ENCODE measurements at places on chromosomes 3 and 15. TPM values are rescaled to one million over a fixed set of nuclear protein-coding genes. Genes with fewer than 3 reads are reported as not detected.

DNA sequence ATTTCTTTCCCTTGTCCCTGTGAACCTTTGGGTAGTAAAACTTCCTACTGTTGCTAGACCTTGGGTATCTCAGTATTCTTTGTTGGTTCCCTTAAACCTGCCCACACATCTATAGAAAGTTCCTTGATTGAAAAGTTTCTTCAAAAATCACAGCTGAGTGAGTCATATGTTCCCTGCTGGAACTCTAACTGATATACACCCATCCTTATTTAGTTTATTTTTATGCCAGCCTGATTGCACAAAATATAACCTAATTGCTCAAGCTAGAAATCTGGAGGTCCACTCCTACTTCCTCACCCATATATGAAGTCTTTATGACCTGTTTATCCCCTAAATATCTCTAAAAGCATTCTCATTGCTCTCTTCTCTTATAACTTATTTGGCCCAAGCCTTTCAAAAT lies 13.7 kb upstream of the GJD2 start:
- no peaks in the 10 kb centered on the region for H3K36me3 ChIP-seq
- peak overlapping the region; percentile 73 for H3K27ac ChIP-seq
- peak; percentile 20 for DNase-seq
- no peak overlapping the region for H3K4me3 ChIP-seq

DNA sequence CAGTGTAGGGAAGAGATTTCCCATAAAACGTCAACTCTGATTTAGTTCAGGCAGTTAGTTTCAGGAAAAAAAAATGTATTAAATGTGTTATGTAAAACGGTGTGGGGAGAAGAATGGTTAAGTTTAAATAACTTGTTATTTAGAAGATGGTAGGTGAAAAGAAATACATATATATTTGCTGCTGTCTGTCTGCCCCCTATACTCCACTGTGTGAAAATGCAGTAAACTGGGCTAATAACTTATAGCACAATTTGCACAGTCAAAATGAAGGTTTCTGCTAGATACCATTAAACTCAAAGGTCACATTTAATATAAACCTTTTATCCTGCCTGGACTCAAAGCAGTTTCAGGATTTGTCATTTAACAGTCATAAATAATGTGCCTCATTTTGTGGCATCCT lies 515.0 kb downstream of the FGF12 start:
- no peaks in the 10 kb centered on the region for H3K36me3 ChIP-seq
- peaks cover 4% of the 10 kb centered on the region for H3K4me1 ChIP-seq
- no peak overlapping the region for H3K4me3 ChIP-seq

GRCh38 chr15:28786521-28786920 lies 61.9 kb downstream of the GOLGA6L7 start:
- no peaks in the 10 kb centered on the region for H3K27me3 ChIP-seq
- peak; percentile 1 for DNase-seq
- peaks cover 7% of the 10 kb centered on the region for H3K4me1 ChIP-seq

DNA sequence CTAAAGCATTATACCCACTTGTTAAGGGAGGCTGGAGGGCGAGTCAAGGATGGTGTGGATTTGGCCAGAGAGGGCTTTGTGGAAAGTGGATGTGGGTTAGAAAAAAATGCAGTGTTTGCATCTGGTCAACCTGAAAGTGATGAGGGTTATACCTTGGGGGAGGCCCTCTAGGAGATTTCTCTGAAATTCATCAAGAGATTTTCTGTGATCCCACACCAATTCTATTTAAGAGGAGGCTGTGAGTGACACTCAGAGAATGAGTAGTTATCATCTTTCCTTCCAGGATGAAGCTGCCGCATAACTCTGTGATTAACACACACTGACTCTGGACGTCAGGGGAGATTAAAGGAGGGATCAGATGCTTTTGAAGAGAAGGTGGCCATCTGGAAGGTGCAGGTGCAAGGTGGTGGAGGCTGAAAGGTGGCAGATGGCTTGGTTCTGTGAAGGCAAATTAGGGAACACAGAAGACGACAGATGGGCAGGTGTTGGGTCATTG lies 54.8 kb downstream of the ANAPC13 start:
- H3K36me3 ChIP-seq, result no peaks in the 10 kb centered on the region
- no peak overlapping the region for H3K27ac ChIP-seq
- H3K27me3 ChIP-seq, result no peaks in the 10 kb centered on the region
- no peak overlapping the region for H3K4me3 ChIP-seq

- no peak for DNase-seq
- H3K27ac ChIP-seq, result no peak overlapping the region
- no peak overlapping the region for H3K4me3 ChIP-seq
- peaks cover 1% of the 10 kb centered on the region for H3K4me1 ChIP-seq
- H3K27me3 ChIP-seq, result peaks cover 4% of the 10 kb centered on the region
Measured at GRCh38 chr3:14284694-14285547, 106.3 kb downstream of the LSM3 start.

- peaks cover 12% of the 10 kb centered on the region for H3K36me3 ChIP-seq
- no peak overlapping the region for H3K4me3 ChIP-seq
- H3K4me1 ChIP-seq, result peaks cover 20% of the 10 kb centered on the region
- H3K27me3 ChIP-seq, result no peaks in the 10 kb centered on the region
- peak overlapping the region; percentile 61 for H3K27ac ChIP-seq
Measured at GRCh38 chr15:62647202-62647842, 395.2 kb upstream of the TPM1 start.

DNA sequence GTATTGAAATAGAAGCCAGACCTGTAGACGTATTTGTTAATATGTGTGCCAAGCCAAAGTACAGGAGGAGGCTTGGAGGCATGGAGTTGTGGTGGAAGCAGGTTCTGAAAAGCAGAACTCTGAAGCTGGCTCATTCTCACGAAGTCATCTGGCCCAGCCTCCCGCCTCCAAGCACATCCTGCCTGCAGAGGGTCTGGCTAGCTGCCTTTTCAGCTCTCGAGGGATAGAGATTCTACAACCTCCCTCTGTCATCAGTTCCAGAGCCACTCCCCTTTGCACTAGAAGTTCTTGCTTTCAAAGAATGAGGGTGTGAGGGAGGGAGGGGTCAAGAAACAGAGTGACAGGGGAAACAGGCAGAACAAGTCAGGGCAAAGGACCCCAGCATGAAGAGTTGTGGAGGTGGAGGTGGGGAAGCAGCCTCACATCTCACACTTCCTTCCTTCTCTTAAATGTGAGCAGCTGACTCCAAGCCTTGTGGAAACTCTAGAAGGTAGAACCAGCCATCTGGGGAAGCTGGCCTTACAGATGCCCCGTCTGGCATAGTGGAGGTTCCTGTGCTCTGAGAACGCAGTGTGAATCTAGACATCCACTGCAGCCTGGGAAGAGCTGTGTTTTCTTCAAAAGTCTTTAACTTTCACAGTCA lies 95.3 kb downstream of the SLC49A4 start:
- H3K27ac ChIP-seq, result no peak overlapping the region
- peaks cover 40% of the 10 kb centered on the region for H3K4me1 ChIP-seq
- peaks cover 8% of the 10 kb centered on the region for H3K36me3 ChIP-seq
- peak; percentile 80 for DNase-seq
- no peaks in the 10 kb centered on the region for H3K27me3 ChIP-seq

GRCh38 chr3:111729087-111729846 lies 129.8 kb upstream of the PHLDB2 start:
- H3K4me1 ChIP-seq, result peaks cover 30% of the 10 kb centered on the region
- H3K27ac ChIP-seq, result peak overlapping the region; percentile 62
- H3K4me3 ChIP-seq, result peak overlapping the region; percentile 25
- DNase-seq, result peak; percentile 79
- H3K27me3 ChIP-seq, result no peaks in the 10 kb centered on the region

- no peaks in the 10 kb centered on the region for H3K4me1 ChIP-seq
- H3K36me3 ChIP-seq, result no peaks in the 10 kb centered on the region
- peaks cover 11% of the 10 kb centered on the region for H3K27me3 ChIP-seq
- no peak for DNase-seq
- H3K4me3 ChIP-seq, result no peak overlapping the region
Measured at GRCh38 chr15:92670621-92671020, 15.0 kb upstream of the FAM174B start.

GRCh38 chr3:180881065-180881801 lies 31.2 kb upstream of the FXR1 start:
- no peak overlapping the region for H3K4me3 ChIP-seq
- H3K36me3 ChIP-seq, result no peaks in the 10 kb centered on the region
- no peak overlapping the region for H3K27ac ChIP-seq
- no peak for DNase-seq

DNA sequence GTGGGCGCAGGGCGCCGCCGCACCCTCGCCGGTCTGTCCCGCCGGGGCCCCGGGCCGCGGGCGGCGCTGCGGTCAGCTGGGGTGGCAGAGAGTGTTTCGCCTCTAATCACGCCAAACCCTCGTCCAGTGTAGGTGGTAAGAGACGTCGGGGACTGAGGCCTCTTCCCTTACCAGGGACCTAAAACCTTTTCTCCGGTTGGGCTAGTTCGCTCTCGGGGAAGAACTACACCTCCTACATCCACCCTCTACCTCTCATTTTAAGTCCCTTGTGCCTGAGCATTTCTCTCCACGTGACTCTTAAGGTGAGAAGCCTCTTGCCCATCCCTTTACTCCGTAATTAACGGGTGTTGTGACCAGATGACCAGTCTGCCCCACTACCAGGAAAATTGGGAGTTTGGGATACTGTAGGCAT lies 520 bp downstream of the TMEM42 start:
- H3K4me1 ChIP-seq, result no peaks in the 10 kb centered on the region
- DNase-seq, result peak; percentile 22
- peak overlapping the region; percentile 78 for H3K4me3 ChIP-seq
- H3K27ac ChIP-seq, result peak overlapping the region; percentile 79
- H3K27me3 ChIP-seq, result no peaks in the 10 kb centered on the region

- no peak for DNase-seq
- no peaks in the 10 kb centered on the region for H3K27me3 ChIP-seq
- H3K4me1 ChIP-seq, result no peaks in the 10 kb centered on the region
Measured at GRCh38 chr3:194879991-194880939, 194.6 kb downstream of the FAM43A start.

- H3K4me3 ChIP-seq, result no peak overlapping the region
- H3K36me3 ChIP-seq, result no peaks in the 10 kb centered on the region
- H3K27ac ChIP-seq, result no peak overlapping the region
- H3K27me3 ChIP-seq, result peaks cover 8% of the 10 kb centered on the region
- H3K4me1 ChIP-seq, result peaks cover 14% of the 10 kb centered on the region
Measured at GRCh38 chr15:70512772-70513362, 250.5 kb downstream of the UACA start.

DNA sequence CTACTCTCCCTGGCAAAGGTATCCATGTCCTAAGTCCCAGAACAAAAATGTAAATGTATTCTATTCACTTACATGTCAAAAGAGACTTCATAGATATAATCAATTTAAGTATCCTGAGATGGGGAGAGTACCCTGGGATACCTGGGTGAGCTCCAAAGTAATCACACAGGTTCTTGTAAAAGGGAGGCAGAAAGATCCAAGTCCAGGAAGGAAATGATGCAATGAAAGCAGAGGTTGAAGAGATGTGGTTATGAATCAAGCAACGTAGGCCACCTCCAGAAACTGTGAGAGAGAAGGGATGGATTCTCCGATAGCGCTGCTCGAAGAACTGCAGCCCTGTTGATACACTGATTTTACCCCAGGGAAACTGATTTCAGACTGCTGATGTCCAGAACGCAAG lies 93.9 kb upstream of the VGLL3 start:
- no peak overlapping the region for H3K4me3 ChIP-seq
- DNase-seq, result peak; percentile 38
- H3K36me3 ChIP-seq, result no peaks in the 10 kb centered on the region
- no peaks in the 10 kb centered on the region for H3K27me3 ChIP-seq

CLDN18 gene
- not detected for total RNA-seq

STAC gene
- 1.2 TPM for total RNA-seq

XYLB gene
- total RNA-seq, result 4.4 TPM

LRRN1 gene
- total RNA-seq, result 1.2 TPM

GOLGA6L4 gene
- 2.3 TPM for total RNA-seq

SNAP23 gene
- 65.7 TPM for total RNA-seq

KLHL18 gene
- total RNA-seq, result 36.4 TPM

LCMT2 gene
- total RNA-seq, result 9.8 TPM

CRABP1 gene
- not detected for total RNA-seq

C3orf70 gene
- total RNA-seq, result not detected

CTXND1 gene
- total RNA-seq, result not detected
